ENCODE measurements at places on chromosomes 12 and 14.

DNA sequence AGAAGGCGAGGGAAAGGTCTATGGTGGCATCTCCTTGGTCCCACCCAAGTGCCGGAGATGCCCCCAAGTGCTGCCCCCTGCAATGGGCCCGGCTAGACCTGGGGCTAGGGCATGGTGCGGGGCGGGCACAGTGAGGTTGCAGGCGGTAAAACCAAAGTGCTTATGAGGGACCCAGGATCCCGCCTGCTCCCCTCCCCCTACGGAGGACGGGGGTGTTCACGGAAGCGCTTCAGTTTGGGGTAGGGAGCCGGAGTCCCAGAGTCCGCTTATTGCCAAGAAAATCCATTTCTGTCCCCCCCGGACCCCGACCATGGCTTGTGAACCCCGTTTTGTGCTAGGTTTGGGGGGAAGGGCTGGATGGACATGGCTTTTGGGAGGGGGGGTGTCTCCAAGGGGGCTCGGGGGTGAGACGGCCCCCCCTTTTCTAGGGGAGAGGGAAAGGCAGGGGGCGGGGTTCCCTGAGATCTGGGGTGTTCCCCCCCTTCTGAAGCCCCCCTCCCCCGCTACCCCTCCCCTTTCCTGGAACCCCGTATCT lies 5.4 kb upstream of the GPR84 start:
- no peak for DNase-seq

DNA sequence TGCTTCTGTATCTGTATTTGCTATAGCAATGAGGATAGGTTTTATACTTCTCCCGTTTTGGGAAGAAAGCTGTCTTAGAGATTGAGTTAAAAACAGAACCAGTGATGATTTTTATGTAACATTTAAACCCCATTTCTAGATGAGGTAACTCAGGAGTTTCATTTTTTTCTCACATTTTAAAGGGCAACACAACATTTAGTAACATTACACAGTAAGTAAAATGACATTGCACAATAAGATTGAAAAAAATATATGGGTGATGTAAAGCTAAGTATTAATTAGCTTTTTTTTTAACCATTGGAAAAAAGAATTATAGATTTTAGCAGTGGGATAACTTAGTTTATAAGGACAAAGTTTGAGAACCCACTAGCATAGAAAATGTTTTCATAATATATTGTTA lies 25.2 kb upstream of the SCFD1 start:
- no peak for DNase-seq

GRCh38 chr12:75900226-75900625 lies 131.3 kb downstream of the PHLDA1 start:
- no peak for DNase-seq

DNA sequence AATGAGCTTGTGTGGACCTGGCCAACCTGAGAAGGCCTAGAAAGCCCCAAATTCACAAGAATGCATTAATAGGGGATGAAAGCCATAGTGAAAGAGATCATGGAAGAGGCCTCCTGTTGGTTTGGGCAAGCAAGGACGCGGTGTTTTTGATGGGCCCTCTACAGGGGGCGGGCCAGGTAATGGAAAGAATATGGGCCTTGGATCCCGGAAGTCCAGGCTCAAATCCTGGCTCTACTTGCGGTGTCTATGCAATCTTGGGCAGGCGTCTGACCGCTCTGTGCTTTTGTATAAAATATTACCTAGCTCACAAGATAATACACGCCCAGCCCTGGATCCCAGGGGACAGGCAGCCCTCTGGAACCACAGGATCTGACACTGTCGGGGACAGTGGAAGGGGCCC lies 41.1 kb upstream of the CLMN start:
- no peak for DNase-seq

DNA sequence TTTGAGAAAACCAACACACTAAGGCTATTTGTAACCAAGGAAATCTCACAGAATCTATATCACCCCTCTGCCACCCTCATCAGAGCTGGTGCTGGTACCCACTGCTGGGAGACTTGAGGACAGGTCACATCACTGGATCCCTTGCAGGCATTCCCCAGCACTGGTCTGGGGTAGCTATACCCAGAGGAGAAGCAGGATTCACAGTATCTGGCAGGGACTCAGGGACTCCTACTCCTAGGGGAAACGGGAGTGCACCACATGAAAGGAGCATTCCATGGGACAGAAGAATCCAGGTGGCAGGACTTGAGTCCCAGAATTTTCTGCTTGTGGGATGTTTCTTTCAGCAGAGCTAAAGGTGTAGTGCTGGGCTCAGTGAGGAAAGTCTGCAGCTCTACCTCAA lies 223.2 kb downstream of the ADGRD1 start:
- DNase-seq = no peak

GRCh38 chr14:25516838-25517237 lies 466.9 kb upstream of the STXBP6 start:
- no peak for DNase-seq

GRCh38 chr14:74591899-74592298 lies 20.1 kb downstream of the LTBP2 start:
- no peak for DNase-seq

DNA sequence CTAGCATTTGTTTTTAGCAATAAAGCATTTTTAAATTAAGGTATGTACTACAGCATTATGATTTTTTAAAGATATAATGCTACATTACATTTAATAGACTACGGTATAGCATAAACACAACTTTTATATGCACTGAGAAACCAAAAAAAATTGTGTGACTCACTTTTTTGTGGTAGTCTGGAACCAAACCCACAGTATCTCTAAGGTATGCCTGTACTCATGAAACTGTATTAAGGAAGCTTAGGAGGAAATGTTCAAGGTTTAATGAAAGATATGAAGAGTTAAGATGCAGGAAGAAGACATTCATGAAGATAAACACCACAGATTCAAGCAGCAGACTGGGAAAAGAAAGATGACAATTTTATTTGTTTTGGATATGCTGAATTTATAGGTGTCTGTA lies 51.7 kb downstream of the PPP1R12A start:
- peak; percentile 68 for DNase-seq
